ENCODE measurements at places on chromosomes 1 and 21. TPM values are rescaled to one million over a fixed set of nuclear protein-coding genes. Genes with fewer than 3 reads are reported as not detected.
A peak's percentile ranks its signal among the peaks of the same experiment; 100 is the strongest.

DNA sequence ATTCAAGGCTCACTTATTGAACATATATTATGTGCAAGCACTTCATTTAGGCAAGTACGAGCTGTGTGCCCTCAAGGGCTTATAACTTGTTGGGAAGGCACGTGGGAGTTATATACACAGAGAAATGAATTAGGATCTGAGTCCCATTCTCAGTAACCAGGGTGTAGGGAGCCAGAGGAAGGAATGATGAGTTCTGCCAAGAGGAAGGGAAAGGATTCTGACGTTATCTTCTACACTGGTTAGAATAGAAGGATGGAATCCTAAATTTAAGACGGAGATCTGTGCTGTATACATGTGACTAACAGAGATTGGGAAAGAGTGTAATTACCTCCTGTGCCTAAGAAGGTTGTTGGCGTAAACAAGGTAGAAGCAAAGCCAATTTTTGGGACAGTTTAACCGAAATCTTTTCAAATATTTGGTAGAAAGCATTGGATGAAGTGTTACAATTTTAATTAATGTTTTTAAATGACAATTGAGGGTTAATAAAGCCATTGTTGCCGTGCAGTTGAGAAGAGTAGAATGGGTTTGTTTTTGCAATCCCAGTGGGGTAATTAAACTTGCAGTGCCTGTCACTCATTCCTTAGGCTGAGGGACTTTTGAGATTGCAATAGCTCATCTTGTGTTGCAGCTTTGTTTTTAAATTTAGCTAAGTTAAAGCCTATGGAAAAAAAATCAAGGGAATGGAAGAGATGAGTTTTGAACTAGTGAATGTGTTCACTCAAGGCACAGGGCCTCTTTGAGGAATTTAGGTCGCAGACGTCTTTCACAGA, 177.2 kb downstream of the NFIA start:
- DNase-seq: no peak

- DNase-seq: no peak
These were observed 64.8 kb downstream of the PIK3R3 start for GRCh38 chr1:46067652-46068051.

GRCh38 chr1:86429835-86430234, 5.9 kb downstream of the CLCA2 start:
- DNase-seq: peak; percentile 57

GRCh38 chr21:38327984-38328383, 71.2 kb downstream of the KCNJ15 start:
- no peak for DNase-seq

- no peak for DNase-seq
These were observed 1.8 kb downstream of the SMYD2 start for GRCh38 chr1:214282630-214283242.

GRCh38 chr1:83791821-83792437, 207.0 kb downstream of the TTLL7 start:
- no peak for DNase-seq

GRCh38 chr1:101220906-101221305, 15.9 kb upstream of the S1PR1 start:
- no peak for DNase-seq

- DNase-seq: no peak
These were observed 34.7 kb upstream of the SELENON start for GRCh38 chr1:25765136-25765922.

DNA sequence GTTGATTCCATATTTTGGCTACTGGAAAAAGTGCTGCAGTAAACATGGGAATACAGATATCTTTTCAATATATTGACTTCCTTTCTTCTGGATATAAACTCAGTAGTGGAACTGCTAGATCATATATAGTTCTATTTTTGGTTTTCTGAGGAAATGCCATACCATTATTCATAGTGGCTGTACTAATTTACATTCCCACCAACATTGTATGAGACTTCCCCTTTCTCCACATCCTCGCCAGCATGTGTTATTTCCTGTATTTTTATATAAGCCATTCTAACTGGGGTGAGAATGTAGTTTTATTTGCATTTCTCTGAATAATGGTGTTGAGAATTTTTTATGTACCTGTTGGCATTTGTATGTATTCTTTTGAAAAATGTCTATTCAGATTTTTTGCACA, 385.2 kb downstream of the NUF2 start:
- no peak for DNase-seq

- no peak for DNase-seq
These were observed 59.5 kb upstream of the EFHD2 start for GRCh38 chr1:15350151-15350550.

Gene KCNH1
- 0.17 TPM for polyA plus RNA-seq

Gene OR2T11
- not detected for polyA plus RNA-seq

Gene C1QB
- polyA plus RNA-seq: 11.9 TPM

Gene OR14K1
- not detected for polyA plus RNA-seq

Gene OR2L5
- polyA plus RNA-seq: not detected

Gene NPHS2
- polyA plus RNA-seq: not detected

Gene PTAFR
- 1.4 TPM for polyA plus RNA-seq

Gene DIRAS3
- polyA plus RNA-seq: 4.1 TPM

Gene COL8A2
- polyA plus RNA-seq: 59.4 TPM

Gene GNAT2
- 0.19 TPM for polyA plus RNA-seq
